ENCODE measurements at places on chromosomes 5 and 9.

- no peak for DNase-seq
Measured at GRCh38 chr9:77176686-77177142, 620 bp upstream of the VPS13A start.

DNA sequence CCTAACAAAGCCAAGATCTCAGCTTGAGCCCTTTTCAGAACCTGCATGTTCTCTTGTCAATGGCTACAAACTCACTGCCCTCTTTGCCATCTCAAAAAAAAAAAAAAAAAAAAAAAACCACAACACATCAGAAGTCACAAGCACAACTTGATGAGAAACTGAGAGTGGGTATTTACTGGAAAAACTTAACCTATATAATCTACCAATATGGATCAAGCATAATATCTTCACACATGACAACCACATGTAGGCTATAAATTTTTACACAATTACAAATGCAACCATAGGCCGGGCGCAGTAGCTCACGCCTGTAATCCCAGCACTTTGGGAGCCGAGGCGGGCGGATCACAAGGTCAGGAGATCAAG lies 9.0 kb downstream of the MTMR12 start:
- DNase-seq: no peak

- no peak for DNase-seq
Measured at GRCh38 chr5:123035918-123036390, 571 bp downstream of the PPIC start.

DNA sequence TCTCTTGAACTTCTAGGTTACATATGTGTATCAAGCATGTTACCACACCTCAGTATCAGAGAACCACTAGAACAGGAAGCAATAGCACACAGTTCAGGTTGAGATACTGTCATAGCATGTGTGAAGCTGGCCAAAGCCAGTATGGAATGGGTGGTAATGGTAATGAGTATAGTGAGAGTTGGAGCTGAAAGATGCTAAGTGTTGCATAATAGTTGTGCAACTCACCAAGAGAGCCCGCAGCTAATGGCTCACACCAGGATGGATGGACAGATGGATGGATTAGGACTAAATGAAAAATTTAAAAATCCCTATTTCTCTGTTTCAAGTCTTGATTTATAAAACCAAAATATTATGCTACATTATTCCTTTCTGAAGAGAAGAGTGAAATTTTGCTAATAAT lies 53.4 kb upstream of the KCNN2 start:
- DNase-seq: no peak

DNA sequence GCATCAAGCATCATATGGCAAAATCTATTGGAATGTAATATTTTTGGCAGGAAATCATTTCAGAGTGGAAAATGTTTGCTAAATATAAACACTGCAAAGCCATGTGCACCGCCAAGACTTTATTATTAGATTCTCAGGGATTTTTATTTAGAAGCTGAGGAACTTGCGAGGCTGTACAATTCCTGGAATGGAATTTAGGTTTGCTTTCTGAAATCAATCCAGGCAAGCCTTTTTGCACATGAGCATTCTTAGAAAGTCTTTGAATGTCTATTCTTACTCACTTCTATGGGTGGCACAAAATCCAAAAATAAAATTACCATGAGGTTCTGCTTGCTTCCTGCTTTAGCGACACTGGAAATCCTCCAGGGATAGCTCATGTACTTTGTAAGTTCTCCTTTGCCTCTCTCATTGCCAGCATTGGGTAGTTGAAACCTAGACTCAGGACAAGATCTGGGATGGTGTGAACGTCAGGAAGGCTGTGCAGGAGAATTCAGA lies 71.5 kb upstream of the PALM2AKAP2 start:
- no peak for DNase-seq

DNA sequence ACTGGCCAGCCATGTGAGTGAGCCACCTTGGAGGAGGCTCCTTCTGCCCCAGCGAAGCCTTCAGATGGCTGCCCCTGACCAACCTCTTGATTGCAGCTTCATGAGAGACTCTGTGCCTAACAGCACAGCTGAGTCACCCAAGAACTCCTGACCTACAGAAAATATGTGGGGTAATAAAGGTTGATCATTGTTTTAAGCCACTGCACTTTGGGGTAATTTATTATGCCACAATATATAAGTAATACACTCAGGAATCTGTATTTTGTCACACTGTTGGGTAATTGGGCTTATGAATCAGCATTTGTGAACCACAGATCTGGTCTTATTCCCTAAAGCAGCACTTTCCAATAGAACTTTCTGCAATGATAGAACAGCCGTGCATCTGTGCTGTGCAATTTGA lies 24.4 kb upstream of the VDAC1 start:
- DNase-seq: no peak

DNA sequence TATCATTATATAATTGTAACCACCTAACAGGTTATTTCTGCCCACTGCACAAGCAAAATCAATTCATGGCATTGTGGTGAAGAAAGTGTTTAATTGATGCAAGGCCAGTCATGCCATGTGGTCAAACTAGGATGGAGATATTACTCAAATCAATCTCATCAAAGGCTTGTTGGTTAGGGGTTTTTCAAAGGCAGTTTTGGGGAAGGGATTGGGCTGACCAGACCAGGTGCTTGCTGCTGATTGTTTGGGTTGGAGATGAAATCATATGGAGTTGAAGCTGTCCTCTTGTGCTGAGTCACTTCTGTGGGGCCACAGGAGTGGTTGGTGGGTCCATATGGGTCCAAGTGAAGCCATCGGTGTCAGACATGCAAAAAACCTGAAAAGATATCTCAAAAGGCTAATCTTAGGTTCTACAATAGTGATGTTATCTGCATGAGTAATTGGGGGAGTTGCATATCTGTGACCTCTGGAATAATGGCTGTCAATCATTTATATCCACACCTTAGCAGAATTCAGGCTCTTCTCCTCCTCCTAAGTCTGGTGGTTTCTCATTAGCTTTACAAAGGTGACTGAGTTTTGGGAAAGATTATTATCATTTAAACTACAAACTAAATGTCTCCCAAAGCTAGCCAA lies 44.9 kb downstream of the HMGCS1 start:
- no peak for DNase-seq

- no peak for DNase-seq
Measured at GRCh38 chr5:131281133-131281867, 17.4 kb downstream of the CDC42SE2 start.

GRCh38 chr9:106945727-106946660 lies 83.0 kb downstream of the ZNF462 start:
- DNase-seq: no peak

- no peak for DNase-seq
Measured at GRCh38 chr9:127303830-127304229, 39.3 kb downstream of the GARNL3 start.

- DNase-seq: peak; percentile 59
Measured at GRCh38 chr5:111072949-111073682, 1.6 kb downstream of the TSLP start.

GRCh38 chr9:129632460-129632859 lies 6.5 kb downstream of the NTMT1 start:
- DNase-seq: no peak

DNA sequence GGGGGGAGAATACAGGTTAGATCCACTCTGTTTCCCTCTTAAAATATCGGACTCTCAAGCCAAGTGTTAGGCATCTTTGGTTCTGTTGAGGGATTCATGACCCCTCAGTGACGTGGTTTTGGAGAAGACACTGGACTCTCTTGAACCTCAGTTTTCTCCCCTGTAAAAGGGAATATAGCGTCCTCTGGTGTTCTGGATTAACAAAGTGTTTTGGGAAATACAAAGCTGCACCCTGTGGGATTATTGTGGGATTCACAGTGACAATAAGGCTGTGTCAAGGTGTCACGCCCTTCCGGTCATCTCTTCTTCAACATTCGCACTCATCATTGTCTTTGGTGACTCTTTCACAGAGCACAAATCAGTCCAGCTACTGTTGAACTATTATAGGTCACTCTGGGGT lies 139.0 kb downstream of the IRX1 start:
- DNase-seq: no peak

GRCh38 chr9:21102305-21102704 lies 24.6 kb upstream of the IFNB1 start:
- no peak for DNase-seq

GRCh38 chr9:81902196-81902595 lies 26.0 kb upstream of the SPATA31D4 start:
- no peak for DNase-seq

DNA sequence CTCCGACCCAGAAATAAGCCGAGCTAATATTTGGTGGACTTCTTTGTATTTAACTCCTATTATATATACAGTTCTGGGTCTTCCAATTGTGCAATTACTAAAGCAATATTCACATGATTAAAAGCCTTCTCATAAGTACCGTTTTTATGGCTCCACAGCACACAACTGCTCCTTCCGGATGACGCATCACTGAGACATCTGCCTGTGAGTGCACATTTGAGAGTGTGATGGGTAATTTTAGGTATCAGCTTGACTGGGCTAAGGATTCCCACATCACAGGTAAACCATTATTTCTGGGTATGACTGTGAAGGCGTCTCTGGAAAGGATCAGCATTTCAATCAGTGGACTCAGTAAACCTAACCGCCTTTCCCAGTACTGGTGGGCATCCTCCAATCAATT lies 77.5 kb upstream of the SYK start:
- DNase-seq: no peak

- no peak for DNase-seq
Measured at GRCh38 chr9:95411054-95411892, 93.8 kb upstream of the FANCC start.

DNA sequence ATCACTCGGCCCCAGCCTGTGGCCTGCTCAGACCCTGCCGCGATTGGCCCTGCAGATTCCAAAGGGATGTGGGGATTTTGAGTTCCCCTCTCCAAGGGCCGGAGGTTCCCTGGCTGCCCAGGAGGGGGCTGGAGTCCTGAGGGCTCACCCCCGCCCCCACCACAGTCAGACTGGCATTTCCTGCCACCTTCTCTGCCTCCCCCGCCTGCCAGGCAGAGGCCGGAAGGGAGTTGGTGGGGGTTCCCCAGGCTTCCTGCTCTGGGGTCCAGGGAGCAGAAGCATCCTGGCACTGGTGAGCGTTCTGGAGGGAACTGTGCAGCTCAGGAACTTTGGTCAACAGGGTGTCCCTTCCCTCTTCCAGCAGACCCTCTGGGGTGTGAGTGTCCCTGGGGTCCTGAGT lies 70.6 kb downstream of the RXRA start:
- no peak for DNase-seq

- DNase-seq: no peak
Measured at GRCh38 chr5:33321026-33321425, 119.7 kb upstream of the TARS1 start.

- DNase-seq: no peak
Measured at GRCh38 chr9:98609646-98610045, 99.1 kb downstream of the GABBR2 start.

GRCh38 chr5:40224421-40224820 lies 455.3 kb upstream of the PTGER4 start:
- no peak for DNase-seq

- no peak for DNase-seq
Measured at GRCh38 chr9:132012704-132013357, 66.8 kb downstream of the MED27 start.

- DNase-seq: no peak
Measured at GRCh38 chr5:84384604-84385575, at the start of gene EDIL3. EDIL3 (minus strand) TSS chr5:84384880; CDS start chr5:84384374, 506 bp downstream.

GRCh38 chr5:143054480-143054941 lies 284.3 kb downstream of the ARHGAP26 start:
- DNase-seq: no peak

DNA sequence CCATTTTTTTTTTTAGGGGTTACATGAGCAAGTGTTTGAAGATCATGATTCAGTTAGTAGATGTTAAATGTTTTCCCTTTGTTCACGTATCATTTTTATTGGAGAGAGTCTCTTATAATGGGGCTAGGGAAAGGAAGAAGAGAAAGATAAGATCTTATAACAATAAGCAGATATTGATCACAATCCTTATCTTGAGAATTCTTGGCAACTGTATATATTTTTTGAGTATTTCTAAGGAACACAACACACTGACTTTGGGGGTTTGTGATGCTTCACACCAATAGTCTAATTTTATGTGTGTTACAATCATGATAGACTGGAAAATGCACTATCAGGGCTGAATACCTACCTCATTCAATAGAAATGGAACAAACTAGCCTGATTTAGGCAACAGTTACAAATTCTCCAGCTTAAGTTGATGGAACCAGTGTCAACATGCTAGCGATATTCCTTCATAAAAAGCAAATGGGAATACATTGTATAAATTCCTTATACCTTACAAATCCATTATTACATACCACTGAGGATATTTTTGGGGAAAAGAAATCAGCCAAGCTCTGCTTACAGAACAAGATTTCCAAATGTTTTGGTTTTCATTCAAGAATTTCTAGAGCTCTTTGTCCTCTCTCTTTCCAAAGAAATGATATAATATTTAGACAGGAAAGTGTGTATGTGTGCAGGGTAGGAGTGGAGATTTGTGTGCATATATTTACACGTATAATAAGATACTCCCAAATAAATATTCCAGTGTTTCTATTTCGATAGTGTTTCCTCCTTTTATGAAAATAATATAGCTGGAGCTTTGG lies 41.5 kb downstream of the SVEP1 start:
- DNase-seq: no peak

- DNase-seq: no peak
Measured at GRCh38 chr9:128102861-128103588, 24.5 kb downstream of the PTGES2 start.

Data from stimulated activated CD8-positive, alpha-beta memory T cell treated with anti-CD3 and anti-CD28 coated beads, Interleukin-4, amount 100 ng/mL, for 24 hours (primary cell).